ENCODE measurements at places on chromosomes 1 and 21.

- DNase-seq: no peak
Measured at GRCh38 chr1:244106837-244107493, 55.9 kb downstream of the ZBTB18 start.

DNA sequence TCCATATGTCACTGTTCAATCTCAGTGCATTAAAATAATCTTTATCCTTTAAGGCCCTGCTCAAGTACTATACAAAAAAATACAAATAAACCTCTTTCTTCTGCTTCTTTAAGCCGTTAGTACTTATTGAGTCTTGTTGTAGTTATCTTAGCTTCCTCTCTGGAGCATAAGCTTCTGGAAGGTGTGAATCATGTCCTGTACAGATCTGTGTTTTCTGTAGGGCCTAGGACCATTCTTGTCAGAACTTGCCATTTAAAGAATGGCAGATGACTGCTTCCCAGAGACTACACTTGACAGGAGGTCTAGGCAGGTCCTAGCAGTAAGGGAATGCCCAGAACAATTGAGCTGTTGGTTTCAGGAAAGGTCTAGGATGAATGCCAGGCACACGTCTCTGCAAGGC lies 12.9 kb downstream of the NEK7 start:
- DNase-seq: peak; percentile 37

DNA sequence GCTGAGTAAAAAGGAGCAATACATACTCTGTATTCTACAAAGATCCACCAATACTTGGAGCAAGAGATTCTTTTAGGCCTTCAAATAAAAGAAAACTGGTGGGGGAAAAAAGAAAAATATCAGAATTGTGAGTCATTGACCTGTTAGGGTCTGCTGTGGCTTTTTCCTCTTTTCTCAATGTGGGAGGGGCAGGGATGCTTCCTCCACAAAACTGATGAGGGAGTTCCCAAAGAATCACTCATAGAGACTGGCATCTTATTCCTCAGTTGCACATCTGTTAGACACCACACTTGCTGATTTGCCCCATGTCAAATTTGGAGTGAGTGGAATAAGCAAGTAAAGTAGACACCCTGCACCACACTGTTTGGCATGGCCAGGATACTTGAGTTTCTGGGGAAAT lies 16.6 kb downstream of the C1orf141 start:
- no peak for DNase-seq

- DNase-seq: peak; percentile 44
Measured at GRCh38 chr1:43414634-43415223, 25.0 kb downstream of the SZT2 start.

GRCh38 chr21:35390013-35390776 lies 341.1 kb upstream of the RUNX1 start:
- peak; percentile 87 for DNase-seq

GRCh38 chr1:30397576-30397975 lies 325.8 kb downstream of the MATN1 start:
- DNase-seq: no peak

DNA sequence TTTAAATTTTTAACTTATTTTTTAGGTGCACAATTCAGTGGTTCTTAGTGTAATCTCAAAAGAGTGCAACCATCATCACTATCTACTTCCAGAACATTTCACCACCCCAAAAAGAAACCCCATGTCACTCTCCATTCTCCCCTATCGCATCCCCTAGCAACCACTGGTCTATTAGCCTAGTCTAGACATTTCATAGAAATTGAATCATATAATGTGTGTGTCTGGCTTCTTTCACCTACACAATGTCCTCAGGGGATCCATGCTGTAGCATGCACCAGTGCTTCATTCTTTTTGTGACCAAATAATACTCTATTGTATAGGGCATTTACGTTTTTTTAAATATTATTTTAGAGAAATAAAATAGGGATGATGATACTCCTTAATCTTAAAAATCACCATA lies 64.7 kb downstream of the JAK1 start:
- DNase-seq: no peak

DNA sequence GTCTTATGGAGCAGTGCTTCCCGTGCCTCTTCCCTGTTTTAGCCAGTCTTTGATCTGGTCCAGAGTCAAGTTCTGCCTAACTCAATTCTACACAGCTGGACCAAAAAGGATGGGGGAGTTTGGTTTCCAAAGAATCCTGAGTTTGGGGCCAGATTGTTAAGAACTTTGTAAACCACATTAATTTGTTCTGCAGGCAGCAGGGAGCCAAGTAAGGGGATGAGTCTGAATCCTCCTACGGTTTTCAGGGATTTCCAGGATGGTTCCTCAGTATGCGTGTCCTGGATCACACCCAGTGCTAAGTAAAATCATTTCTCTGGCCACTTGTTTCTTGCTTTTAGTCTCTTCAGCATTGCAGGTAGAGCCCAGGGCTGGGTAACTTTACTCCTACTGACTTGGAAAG lies 26.1 kb upstream of the GJA5 start:
- DNase-seq: peak; percentile 36

- DNase-seq: peak; percentile 36
Measured at GRCh38 chr1:112672009-112672408, 2.5 kb upstream of the MOV10 start.

GRCh38 chr1:44733365-44733764 lies 2.4 kb upstream of the RNU5D-1 start:
- peak; percentile 53 for DNase-seq

GRCh38 chr1:180194048-180194425 lies 36.0 kb upstream of the LHX4 start:
- no peak for DNase-seq

GRCh38 chr1:201793306-201793925 lies 35.5 kb upstream of the IPO9 start:
- DNase-seq: no peak

GRCh38 chr21:15293240-15293639 lies 228.4 kb upstream of the NRIP1 start:
- peak; percentile 96 for DNase-seq

GRCh38 chr1:111894497-111894896 lies 95.0 kb downstream of the KCND3 start:
- DNase-seq: no peak

DNA sequence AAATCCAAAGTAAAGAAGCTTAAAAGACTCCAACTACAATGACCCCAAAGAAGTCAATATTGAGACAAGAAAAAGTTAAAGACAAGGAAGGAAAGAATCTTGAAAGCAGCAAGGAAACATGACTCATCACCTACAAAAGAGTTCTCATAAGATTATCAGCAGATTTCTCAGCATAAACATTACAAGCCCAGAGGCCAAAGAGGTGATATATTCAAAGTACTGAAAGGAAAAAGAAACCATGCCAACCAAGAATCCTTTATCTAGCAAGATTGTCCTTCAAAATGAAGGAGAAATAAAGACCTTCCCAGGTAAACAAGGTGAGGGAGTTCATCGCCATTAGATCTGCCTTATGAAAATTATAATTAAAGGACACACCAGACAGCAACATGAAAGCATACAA lies 49.8 kb downstream of the CSMD2 start:
- no peak for DNase-seq

- no peak for DNase-seq
Measured at GRCh38 chr1:190897233-190897632, 419.6 kb upstream of the BRINP3 start.

DNA sequence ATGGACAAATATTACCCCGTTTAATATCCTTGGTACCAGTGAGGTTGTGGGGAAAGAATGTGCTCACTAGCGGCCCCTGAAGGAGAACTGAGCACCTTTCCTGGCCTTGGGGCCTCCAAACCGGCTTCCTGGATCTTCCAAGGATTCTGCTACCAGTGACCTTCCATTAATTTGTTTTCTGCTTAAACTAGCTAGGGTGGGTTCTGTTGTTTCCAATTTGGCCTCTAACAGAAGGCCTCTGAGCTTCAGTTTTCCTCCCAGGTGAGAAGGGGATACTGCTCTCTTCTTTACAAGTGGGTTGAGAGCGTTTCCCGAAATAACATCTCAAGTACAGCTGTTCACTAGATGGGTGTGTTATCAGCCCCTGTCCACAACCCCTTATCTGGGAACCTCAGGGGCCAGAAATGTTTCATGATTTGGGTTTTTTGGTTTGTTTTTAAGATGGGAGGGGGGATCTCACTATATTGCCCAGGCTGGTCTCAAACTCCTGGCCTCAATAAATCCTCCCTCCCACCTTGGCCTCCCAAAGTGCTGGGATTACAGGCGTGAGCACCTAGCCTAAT lies 16.9 kb upstream of the IFNGR2 start:
- no peak for DNase-seq

GRCh38 chr1:213452501-213452900 lies 401.5 kb downstream of the RPS6KC1 start:
- DNase-seq: no peak

GRCh38 chr1:203267347-203267846 lies 37.9 kb upstream of the BTG2 start:
- DNase-seq: peak; percentile 80

GRCh38 chr1:156409439-156409838 lies 40.4 kb downstream of the RHBG start:
- DNase-seq: no peak

DNA sequence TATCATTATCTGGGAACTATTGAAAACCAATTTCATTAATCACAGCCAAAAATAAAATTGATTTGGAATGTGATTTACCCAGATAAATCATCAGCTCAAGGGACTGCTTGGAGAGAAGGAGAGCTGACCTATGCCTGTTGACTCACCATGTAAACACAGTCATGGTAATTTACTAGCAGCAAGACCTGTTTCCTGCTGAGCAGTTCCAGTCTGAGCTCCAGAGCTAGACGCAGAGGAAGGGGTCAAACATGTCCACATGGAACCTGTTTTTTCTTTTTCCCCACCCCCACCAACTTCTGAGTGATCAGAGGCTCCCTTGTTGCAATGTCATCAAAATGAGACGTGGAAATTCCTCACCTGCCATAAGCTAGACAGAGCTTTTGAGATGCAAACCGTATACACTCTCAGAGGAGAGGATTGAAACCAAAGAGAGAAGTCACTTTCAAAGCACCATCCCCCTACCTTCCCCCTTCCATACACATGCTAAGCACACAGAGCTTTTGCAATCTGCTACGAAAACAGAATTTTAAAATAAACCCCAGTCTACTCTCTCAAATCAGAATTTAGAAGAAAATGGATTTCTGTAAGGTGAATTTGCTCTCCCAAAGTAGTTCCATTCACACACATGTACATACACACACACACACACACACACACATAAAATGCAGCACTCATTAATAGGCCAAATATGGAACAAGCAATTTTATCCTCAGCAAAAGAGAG lies 55.9 kb upstream of the PTGFRN start:
- DNase-seq: peak; percentile 66

- no peak for DNase-seq
Measured at GRCh38 chr21:44612029-44612486, at the start of gene KRTAP10-8. Gene KRTAP10-8, plus strand, starts transcription at chr21:44612079. Its CDS starts 22 bp downstream, at chr21:44612101.

DNA sequence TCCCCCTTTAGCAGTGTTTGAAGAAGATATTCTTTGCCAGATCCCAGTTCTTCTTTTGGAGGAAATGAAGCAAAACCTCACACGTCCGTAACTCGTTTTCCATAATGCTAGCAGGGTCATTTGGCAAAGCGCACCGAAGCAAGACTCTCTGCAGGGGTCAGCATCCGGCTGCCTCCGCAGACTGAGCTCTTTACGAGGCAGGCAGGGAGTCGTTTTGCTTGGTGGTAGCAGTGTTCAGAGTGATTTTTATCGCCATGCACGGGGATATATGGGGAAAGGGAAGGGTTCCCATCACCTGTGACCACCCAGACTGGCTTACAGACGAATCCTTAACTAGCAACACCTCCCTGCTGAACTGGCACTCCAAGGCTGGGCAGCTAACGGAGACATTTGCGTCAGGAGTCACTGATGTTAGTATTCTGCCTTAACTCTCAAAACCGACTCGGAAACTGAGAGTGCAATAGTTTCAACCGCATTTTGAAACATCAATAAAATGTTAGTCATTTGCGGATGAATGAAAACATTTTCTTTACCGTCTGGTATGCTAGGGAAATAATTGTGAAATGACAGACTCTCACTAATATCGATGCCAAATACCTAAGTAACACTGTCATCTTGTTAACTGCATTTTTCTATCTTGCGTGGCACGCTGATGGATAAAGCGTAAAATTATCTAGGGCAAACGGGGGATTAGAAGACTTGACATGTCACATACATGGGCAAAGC lies 2.2 kb upstream of the NEGR1 start:
- DNase-seq: peak; percentile 93

- peak; percentile 99 for DNase-seq
Measured at GRCh38 chr1:179046808-179047635, 21.3 kb downstream of the FAM20B start.

DNA sequence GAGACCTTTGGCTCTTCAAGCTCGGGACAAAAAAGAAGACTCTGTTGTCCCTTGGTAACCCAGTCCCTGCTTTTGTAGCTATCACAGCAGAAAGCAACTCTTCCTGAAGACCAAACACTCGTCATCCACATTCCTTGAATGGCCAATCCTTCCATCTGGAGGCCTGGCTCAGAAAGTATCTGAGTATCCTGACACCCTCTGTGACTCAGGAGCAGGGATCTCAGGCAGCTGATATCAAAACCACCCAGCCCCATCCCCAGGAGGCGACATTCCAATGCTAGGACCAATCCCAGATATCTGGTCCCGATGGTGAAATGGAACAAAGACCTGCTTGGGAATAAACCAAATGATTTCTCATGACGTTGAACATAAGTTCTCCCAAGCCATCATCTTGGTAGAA lies 112.5 kb downstream of the TAS1R2 start:
- DNase-seq: no peak

DNA sequence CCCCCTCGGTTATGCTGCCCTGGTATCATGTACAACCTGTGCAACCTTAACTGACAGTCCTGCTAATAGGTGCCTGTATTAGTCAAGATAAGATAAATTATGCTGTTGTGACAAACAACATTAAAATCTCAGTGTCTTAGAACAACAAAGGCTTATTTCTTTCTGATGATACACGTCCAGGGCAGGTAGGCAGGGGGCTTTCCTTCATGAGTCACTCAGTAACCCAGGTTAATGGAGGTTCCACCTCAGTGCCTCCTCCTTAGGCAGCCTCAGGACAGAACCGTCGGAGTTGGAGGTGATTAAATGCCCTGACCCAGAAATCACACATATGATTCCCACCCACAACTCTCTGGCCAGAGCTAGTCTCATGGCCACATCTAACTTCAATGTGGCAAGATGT lies 94.6 kb upstream of the CASZ1 start:
- no peak for DNase-seq

- no peak for DNase-seq
Measured at GRCh38 chr1:34705077-34705476, 49.8 kb upstream of the GJB5 start.

GRCh38 chr1:230387296-230387695 lies 38.8 kb downstream of the PGBD5 start:
- DNase-seq: no peak

GRCh38 chr1:212622467-212622866 lies 13.9 kb downstream of the ATF3 start:
- no peak for DNase-seq

All from amniotic epithelial cell (primary cell).